ENCODE measurements at places on chromosomes 7 and 10.

- no peak for DNase-seq
Observed at GRCh38 chr7:123498601-123499000, 35.8 kb downstream of the IQUB start.

DNA sequence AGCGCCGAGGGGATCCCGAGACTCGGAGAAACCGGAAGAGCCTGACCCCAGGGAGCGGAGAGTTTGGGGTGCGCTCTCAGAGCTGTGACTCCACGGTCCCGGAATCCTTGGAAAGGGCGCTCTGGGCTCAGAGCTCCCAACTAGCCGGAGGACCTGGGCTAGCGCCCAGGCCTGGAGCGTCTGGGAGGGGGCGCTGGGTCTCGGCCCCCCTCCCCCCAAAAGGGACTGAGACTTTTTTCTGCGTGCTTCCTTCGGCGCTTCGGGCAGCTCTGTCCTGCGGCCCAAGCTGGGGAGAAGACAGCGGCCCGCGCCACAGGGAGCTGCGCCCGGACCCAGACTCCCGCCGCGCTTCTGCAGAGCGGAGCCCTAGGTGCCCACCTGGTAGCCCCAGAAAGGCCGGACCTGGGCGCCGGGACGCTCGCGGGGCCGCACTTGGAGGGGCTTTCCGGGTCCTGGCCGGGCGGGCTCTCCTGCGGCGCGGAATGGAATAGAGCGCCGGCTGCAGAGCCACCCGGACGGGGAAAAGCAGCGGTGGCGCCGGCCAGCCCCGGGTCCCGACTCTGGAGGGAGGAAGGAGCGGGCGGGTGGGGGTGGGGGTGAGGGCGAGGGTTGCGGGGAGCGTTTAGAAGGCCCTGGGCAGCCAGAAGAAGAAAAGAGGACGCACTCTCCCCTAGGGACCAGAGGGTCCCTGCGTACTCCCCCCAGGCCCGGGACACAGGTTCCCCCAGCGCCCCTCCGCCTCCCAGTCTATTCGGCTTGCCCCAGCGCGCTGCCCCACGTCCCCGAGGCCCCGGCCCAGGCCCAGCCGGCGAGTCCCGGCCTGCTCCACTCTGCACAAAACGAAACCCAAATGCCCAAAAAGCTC is 4.7 kb downstream of the ZNF503 start:
- DNase-seq, result no peak

- DNase-seq, result no peak
Observed at GRCh38 chr7:44100458-44101302, 3.5 kb upstream of the AEBP1 start.

GRCh38 chr10:121900443-121901174 is 27.2 kb downstream of the ATE1 start:
- DNase-seq, result peak; percentile 59

DNA sequence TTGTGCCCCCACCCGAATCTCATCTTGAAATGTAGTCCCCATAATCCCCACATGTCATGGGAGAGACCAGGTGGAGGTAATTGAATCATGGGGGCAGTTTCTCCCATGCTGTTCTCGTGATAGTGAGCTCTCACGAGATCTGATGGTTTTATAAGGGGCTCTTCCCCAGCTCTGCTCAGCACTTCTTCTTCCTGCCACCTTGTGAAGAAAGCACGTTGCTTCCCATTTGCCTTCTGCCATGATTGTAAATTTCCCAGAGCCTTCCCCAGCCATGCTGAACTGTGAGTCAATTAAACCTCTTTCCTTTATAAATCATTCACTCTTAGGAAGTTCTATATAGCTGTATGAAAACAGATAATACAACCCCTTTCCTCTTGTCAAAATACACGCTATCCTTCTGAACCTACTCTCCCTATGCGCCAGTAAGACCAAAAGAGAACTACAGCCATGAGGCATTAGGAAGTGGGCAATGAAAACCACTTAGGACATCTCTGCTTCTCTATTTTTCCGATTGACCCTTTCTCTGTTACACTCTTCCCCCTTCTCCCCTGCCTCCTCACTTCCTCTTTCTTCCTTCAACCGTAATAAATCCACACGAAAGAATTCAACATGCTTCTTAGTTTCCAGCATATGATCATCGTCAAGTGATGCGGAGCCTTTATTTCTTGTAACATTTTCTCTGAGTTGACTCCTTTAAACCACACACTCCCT is 101.2 kb upstream of the WDR11 start:
- DNase-seq, result peak; percentile 69

Data from AML-193 (cell line).